ENCODE measurements at places on chromosomes 12 and 14.

GRCh38 chr12:18340786-18341185, 79.5 kb downstream of the PIK3C2G start:
- DNase-seq, result no peak

DNA sequence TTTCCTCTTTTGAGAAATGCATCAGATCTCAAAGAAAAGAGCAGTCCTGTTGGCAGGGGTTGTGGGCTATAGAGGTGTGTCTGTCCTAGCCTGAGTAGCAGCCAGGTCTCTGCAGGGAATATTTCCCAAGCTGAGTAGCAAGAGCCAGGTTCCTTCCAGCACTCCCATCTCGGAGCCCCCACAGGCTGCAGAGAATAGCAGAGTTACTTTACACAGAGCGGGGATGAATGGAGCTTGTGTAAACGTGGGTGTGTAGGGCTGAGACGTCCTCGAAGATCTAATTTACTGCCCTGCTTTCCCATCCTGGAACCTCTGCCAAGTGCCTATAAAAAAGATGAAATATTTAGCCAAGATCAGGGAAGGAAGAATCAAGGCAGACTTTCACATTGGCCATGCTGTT, 156.6 kb downstream of the TSPAN9 start:
- DNase-seq, result peak; percentile 35

DNA sequence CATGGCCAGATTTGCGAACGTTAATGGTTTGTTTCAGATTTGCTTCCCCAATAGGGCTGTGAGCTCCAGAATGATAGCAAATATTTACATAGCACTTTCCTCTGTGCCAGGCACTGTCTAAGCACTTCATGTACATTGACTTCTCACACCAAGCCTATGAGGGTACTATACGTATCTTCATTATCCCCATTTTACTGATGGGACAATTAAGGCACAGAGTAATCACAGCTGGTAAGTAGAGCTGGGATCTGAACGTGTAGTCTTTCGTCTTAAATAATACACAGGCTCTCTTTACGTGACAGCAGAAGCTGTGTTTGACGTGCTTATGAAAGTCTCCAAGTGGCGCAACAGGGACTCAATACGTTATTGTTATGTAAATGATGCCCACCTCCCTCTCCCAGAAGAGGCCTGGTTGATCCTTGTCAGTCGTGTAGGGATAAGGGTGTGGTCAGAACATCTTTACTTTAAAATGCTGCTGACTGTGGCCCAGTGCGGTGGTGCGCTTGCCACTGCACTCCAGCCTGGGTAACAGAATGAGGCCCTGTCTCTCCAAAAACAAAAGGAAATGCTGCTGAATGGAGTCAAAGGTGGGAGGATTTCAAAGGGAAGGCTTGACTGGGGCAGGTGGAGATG, 66.3 kb upstream of the TCL1B start:
- DNase-seq, result peak; percentile 58

- DNase-seq, result peak; percentile 92
These were observed 27.7 kb downstream of the FIGNL2 start for GRCh38 chr12:51820526-51821439.

DNA sequence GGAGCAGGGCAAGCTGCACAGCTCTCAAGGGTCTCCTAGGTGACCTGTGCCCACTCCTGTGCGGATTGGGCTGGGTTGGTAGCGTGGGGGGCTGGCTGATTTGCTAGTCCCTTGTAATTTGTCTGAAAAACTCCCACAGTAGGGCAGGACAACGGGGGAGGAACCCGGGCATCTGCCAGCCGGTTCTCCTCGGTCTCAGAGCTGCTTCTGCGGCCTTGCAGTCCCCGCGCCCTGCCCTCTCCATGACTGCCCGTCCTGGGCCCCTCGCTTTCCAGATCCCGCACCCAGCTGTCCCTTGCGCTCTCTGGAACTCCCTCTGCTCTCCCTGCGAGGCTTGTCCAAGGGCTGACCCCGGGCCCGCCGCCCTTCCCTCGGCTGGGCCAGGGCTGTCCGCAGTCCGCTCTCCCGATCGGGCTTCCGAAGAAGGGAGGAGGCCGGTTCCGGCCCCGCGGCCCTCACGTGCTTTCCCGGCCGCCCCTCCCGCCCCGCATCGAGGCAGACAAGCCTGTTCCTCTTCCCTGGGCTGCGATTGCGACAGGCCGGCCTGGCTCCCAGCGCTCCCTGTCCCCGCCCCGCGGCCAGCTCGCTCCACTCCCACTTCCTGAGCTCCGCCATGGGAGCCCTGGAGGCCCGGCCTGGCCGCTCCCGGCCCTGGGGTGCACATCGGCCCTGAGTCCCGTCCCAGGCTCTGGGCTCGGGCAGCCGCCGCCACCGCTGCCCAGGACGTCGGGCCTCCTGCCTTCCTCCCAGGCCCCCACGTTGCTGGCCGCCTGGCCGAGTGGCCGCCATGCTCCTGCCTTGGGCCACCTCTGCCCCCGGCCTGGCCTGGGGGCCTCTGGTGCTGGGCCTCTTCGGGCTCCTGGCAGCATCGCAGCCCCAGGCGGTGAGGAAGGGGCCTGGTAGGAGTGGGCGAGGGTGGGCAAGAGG, at the start of gene LTBR:
LTBR (plus strand) TSS at position 591 of the 927 bp plus-strand sequence; CDS start at position 788, 197 bp downstream.
- no peak for DNase-seq

DNA sequence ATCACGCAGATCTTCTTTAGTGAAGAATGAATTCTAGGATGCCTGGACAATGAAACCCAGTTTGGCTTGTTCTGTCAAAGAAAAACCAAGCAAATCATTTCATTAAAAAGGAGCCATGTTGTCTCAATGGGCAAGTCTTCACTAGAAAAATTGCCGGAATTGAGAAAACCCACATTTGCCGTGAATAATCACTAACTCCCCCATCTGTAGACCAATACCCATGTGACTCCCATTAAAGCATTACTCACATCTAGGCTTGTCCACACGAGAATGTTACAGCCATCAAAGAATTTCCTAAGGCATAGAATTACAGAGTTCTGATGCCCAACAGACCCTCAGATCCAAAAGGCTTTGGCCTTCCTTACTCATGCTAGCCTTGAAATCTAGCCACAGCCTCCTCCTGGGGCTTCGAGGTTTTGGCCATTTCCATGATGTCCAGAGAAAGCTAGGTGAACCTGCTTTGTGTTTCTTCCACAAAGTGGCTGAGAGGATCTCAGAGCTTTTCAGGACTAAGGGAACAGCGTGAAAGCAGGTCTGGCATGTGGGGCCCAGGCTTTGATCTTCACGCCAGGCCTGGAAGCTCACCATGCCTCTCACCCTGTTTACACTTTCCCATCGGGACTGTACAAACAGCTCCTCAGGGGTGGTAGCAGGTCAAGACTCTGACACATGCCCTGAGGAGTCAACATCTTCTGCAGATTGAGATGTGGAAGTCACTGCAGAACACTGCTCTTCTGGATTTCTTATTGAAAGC, 12.1 kb downstream of the SLC7A8 start:
- DNase-seq, result no peak

DNA sequence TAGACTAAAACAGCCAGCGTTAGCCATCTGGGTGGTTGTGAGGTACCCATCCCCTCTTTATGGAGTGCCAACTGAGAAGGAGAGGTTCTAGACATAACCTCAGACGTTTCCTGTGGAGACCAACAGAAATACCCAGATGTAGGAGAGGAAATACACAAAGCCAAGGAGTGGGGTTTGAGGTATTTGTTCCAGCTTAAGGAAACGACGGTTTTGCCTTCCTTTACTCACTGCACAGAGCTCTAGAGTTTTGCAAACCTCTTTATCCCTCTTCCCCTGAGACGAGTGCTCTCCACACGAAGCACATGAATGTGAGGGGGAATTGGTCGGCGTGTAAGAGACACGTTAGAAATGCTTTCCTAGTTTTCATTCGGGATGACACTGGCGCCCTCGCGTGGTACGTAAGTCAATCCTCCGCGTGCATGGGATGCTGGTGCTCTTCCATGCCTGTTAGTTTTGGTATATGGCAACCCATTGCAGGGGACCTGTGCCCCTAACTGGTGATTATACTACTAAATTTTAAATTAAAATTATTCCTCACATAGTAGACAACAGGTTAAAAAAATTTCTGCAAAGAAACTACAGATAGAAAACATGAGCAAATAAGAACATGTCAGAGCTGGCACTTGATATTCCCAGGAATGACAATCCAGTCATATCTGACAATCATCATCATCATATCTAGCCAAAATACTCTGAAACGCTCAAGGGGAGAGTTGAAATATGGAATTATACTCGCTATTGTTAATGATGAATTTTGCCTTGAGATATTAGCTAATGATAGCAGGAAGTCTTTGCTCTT, 121.7 kb downstream of the PPM1H start:
- DNase-seq, result peak; percentile 22

- no peak for DNase-seq
These were observed 73.4 kb upstream of the ETV6 start for GRCh38 chr12:11576104-11576503.

GRCh38 chr14:100710826-100711462, 15.7 kb upstream of the DLK1 start:
- DNase-seq, result no peak

DNA sequence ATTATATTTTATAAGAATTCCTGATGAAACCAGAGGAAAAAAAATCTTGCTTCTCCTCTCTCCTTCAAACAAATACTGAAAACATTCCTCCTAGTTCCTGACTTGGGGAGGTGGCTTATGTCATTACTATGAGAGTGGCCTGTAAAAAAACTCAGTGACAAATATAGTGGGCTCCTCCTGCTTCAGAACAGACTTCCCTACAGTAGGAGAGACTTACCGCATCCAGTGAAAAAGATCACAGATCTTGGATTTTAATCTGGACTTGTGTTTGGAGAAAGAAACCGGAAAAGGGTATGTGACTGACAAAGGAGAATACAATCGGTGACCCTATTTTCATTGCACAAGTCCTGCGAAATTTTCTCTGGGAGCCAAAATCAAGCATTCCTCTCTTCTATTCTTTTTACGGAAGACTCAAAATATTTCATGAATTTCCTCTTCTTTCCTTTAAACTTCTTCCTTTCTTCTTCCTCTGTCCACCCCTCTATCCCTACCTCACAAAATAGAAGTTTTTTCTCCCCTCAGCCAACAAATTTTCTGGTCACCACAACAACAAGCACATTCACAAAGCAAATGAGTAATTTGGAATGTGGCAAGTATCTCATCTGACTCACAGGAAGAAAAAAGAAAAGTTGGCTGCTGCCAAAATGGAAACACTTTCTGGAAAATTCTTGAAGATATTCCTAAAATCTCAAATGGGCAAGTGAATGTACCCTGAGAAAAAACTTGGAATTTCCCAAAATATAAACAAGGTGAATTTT, 185.1 kb upstream of the CDKN3 start:
- no peak for DNase-seq

GRCh38 chr14:98489115-98489514, 782.9 kb downstream of the BCL11B start:
- no peak for DNase-seq

- no peak for DNase-seq
These were observed 16.0 kb upstream of the FBLN5 start for GRCh38 chr14:91963465-91963864.

DNA sequence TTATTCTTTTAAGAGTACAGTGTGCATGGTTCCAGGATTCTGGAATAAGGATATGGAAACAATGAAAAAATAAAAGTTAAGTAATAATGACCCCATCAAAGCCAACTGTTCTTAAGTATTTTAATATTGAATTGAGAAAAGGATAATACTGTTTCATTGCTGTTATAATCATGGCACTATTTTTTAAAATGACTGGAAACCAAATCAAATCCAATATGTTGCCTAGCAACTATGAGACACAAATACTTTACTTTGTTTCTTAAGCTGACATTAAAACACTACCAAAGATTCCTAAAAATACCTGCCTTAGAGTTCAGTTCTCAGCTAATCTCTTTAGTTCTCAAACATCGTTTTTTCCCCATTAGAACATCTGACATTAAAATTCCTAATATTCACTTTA, 66.4 kb upstream of the OTOGL start:
- DNase-seq, result no peak

- DNase-seq, result no peak
These were observed 22.5 kb downstream of the MAP3K12 start for GRCh38 chr12:53476769-53477209.

DNA sequence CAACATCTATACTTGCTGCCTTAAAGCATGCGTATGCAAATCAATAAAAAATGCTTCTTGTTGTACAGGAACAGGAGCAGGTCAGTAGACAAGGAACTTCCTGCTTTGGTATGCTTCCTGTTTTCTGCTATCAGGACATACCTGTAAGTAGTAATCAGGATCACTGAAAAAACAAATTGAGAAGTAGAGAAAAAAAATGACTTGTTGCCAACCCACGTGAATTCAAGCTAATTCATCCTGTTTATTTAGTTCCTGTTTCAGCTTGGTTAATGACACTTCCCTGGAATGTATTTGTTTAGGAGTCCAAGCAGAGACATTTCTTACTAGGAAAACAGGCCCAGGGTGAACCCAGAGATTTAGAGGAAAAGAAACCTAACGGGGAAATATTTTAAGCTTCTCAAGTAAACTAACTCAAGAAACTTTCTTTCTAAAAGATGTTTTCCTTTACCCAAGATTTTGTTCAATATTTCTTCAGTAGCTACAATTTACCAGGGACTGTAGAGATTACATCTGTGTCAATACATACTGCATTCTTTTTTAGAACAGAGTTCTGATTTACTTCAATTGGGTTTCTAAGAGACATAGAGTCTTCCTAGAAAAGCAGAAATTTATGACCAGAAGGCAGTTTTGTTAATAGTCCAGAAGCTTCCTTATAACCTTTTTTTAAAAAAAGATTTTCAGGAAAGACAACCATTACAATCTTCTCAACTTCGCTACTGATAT, 124.2 kb downstream of the PAWR start:
- DNase-seq, result peak; percentile 13

DNA sequence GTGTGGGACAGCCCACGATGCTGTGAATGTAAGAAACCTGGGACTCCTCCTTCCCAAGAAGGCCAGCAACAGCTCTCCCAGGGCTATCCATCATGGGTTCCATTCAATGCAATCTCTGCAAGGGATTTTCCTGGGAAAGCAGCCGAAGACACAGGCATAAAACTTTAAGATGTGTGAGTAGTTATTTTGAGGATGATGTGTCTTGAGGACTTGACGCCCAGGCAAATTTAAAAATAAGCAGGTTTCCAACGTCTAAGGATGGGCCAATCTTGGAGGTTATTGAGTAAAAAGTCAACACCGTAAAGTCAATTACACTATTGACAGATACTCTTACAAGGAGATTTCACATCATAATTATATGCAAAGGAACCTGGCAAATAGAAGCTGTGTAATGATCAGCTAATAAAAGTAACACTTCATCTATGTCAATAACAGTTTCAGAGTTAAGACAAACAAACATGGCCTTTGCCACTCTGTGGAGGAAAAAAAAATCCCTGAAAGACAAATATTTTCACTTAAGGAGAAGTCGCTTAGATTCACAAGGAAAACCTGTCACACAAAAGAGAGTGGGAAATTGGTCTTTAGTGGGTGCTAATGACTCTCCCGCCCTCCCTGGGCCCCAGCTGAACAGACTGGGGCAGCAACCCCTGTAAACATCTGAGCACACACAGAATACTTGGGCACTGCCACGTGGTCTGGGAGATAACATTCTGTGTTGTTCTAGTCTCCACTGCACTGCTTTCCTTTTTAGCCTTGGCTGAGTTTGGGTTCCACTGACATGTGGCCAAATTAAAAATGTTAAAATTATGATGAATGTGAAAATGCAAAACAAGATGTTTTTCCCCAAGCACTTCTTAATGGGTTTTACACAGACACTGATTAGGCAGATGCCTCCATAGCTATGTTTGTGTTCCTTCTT, 240.9 kb downstream of the FOXN3 start:
- peak; percentile 62 for DNase-seq

GRCh38 chr12:76186131-76186906, 101.8 kb upstream of the NAP1L1 start:
- DNase-seq, result no peak

- DNase-seq, result no peak
These were observed 142.4 kb downstream of the DPF3 start for GRCh38 chr14:72751276-72752033.

All from NCI-H1417 (cell line).